ENCODE measurements at places on chromosomes 13 and 19.

GRCh38 chr13:62040806-62041205 is 625.2 kb upstream of the PCDH20 start:
- DNase-seq = no peak

GRCh38 chr13:91078093-91078679 is 269.3 kb upstream of the MIR17HG start:
- no peak for DNase-seq

GRCh38 chr19:29497686-29498436 is 27.9 kb upstream of the VSTM2B start:
- no peak for DNase-seq

DNA sequence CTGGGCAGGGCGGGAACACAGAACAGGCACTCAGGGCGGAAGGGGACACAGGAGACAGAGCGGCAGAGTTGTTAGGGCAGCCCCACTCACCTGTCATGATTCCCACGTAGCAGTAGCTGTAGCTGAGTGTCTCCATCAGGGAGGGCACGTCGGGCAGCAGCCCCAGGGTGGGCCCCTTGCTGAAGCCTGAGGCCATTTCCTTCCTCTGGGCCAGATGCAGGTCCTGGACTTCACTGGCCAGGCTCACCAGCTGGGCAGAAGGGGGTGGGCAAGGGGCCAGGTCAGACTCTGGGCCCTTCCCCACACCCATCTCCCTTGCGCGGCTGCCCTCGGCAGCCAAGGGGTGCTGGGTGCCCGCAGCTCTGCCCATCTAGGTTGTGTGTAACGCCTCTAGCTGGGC is 5.9 kb downstream of the MBOAT7 start:
- no peak for DNase-seq

- DNase-seq = no peak
These were observed 452.6 kb downstream of the DIAPH3 start for GRCh38 chr13:59710996-59711701.

GRCh38 chr13:33213024-33213768 is 72.4 kb downstream of the STARD13 start:
- DNase-seq = no peak
